ENCODE measurements at places on chromosomes 6 and 20. TPM values are rescaled to one million over a fixed set of nuclear protein-coding genes. Genes with fewer than 3 reads are reported as not detected.
A peak's percentile ranks its signal among the peaks of the same experiment; 100 is the strongest.

DNA sequence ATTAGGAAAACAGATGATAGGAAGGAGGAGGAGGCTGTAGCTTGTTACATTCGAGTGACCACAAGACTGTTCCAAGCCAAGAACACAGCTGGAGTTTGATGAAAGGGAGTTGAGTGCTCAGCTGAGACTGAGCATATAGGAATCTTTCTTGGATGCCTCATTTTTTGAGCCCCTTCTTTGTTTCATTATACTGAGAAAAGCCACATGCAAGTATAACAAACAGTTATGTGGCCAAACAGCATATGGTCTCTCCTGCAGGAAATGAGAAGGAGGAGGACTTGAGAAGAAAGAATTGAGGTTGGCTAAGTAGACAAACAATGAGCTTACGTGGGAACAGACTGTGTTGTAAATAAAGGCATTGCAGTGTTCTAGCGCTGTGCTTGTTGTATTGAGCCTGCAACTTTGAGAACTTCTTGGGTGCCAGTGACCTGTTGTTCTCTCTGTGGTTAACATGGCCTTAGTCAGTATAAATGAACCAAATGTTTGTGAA, 78.3 kb downstream of the AKAP7 start:
- DNase-seq = no peak

DNA sequence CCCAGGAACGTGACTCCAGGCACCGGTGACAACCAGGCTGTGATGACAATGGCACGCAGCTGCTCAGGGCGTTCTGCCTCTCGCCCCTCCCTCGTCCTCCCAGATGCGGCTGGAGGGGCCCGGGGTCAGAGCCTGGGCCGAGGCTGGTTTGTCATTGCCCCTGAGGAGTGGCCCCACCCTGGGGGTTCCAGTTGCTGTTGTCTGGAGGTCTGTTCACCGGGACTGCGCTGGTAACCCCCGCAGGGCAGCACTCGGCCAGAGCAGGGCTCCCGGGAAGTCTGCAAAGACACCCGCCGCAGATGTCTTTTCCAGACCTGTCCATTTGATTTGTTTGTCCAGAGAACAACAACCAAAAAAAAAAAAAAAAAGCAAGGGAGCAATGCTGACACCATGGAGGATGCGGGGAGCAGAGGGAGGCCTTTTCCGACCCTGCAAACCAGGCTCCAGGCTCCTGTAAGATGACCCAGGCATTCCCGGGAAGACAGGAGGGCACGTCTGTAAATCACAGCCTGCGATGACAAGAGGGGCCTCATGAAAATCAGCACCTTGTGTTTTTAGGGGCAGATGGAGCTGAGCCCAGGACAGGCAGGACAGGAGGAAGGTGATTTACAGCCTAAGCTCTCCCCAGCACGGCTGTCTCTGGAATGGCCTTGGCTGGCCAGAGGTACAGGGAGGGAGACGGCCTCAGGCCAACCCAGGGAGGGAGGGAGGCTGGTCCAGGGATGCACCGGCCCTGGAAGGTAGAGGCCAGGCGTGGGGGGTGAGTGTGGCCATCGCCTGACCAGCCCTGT, 189.3 kb downstream of the ERMARD start:
- no peak for DNase-seq

DNA sequence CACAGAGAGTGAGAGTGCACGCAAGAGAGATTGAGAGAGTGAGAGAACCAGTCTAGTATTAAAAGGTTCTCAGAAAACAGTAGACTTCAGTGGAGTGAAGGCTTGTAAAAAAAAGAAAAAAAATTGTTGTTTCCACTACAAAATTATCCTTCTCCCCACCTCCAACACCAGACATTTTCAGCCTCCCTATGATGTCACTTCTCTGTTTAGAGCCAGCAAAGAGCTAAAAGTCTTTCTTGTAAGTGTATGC, 77.8 kb downstream of the BACH2 start:
- no peak for DNase-seq

- no peak for DNase-seq
These were observed 41.9 kb downstream of the EYA2 start for GRCh38 chr20:46936415-46937156.

DNA sequence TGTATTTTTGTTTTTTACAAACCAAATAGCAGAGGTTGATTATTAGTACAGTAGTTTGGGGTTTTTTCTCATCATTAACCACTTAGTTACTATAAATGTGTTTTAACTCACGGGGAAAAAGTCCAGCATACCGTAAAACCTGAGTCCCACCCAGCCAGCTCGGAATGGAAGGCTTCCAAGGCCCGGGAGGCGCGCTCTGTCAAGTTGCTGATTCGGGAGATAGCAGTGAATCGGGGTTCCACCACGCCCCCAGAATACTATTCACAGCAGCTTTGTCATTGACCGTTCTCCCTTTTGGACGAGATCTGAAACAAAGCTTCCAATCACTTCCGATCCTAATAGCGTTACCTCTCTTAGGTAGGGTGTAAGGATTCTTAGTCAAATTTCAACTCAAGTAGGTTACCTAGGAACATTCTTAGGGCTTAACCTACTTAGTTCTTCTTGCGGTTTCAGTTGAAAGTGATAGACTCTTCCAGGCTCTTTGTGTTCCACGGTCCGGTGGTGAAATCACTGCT, 232.8 kb upstream of the QKI start:
- DNase-seq = no peak

GRCh38 chr20:10761232-10761631, 87.4 kb upstream of the JAG1 start:
- DNase-seq = no peak

GRCh38 chr6:143677891-143678791, at the start of gene PHACTR2:
Gene PHACTR2 (plus strand): TSS chr6:143677965. CDS start chr6:143678164, 199 bp downstream.
- peak; percentile 92 for DNase-seq

DNA sequence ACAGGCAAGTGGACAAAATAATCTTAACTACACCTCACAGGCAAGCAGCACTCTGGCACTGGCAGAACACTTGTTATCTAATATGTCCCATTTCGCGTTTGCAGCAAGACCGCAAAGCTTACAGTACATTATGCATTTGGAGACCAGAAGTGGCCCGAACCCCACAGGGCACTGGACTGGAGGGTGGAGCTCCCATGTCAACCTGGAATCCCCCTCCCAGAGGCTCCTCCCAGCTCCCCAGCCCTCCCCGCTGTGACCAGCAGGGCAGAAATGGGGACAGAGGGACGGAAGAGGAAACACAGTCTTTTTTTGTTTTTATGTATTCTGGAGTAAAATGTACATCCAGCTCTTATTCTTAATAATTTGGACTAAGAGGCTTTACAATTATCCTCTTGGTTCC, 263.7 kb downstream of the SMOC2 start:
- DNase-seq = no peak

DNA sequence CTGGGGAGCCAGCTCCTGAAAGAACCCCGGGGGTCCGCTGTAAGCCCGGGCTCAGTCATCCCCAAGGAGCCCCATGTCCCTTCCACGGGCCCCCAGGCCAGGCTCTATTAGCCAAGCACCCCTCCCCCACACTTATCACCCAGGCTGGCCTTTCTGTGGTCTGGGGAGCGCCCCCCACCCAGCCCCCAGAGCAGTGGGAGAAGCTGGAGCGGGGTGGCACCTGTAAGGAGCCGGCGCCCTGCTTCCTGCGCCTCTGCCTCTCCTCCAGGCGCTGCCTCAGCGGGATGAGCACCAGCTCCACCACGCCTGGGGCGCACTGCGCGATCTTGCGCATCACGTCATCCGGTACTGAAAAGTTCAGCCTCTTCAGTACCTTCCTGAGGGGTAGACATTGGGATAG, 2.3 kb downstream of the SPEF1 start:
- no peak for DNase-seq

DNA sequence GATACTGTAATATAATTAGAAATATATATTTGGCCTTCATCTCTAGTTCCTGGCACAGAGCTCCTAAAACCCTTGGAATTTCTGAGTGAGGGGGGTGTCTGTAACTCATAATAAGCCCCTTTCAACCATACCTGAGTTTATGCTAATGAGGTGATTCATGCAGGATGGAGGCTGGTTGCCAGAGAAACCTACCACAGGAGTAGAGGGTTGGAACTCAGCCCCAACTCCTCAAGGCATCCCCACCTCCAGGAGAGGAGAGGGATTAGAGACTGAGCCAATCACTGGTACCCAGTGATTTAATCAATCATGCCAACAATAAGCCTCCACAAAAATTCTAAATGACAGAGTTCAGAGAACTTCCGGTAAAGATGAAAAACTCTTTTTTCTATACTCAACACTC, 17.5 kb downstream of the UQCC1 start:
- no peak for DNase-seq

GRCh38 chr20:3177746-3178485, 4.6 kb upstream of the LZTS3 start:
- DNase-seq = no peak

CGA gene
- total RNA-seq = not detected

PRR18 gene
- total RNA-seq = 1.0 TPM

POPDC3 gene
- 9.7 TPM for total RNA-seq

DDX27 gene
- total RNA-seq = 29.8 TPM

JAG1 gene
- total RNA-seq = 96.7 TPM

IGF2R gene
- 111 TPM for total RNA-seq

BPIFB2 gene
- total RNA-seq = not detected

MYMX gene
- 11.6 TPM for total RNA-seq

EDN3 gene
- not detected for total RNA-seq
